Activated CD8-positive, alpha-beta memory T cell treated with anti-CD3 and anti-CD28 coated beads for 48 hours (primary cell): ENCODE measurements at places on chromosomes 2 and 18.

- no peak for DNase-seq
Observed at GRCh38 chr2:21910832-21911507, 787.2 kb downstream of the TDRD15 start.

DNA sequence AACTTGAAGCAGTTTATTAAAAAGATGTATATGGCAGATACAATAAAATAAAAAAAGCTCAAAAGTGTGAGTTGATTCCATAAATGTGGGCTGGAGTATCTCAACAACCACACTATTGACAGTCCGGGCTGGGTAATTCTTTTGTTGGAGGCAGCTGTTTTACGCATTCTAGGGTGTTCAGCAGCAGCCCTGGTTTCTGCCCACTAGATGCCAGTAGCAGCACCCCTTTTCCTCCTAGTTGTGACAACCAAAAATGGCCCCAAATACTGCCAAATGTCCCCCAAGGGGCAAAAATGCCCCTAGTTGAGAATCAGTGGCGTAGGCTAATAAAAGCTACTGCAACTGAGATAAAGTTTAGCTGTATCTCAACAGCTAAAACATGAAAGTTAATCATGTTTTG, 44.8 kb downstream of the CHMP3 start:
- no peak for DNase-seq

- no peak for DNase-seq
Observed at GRCh38 chr18:78687736-78688135, 291.9 kb upstream of the SALL3 start.

DNA sequence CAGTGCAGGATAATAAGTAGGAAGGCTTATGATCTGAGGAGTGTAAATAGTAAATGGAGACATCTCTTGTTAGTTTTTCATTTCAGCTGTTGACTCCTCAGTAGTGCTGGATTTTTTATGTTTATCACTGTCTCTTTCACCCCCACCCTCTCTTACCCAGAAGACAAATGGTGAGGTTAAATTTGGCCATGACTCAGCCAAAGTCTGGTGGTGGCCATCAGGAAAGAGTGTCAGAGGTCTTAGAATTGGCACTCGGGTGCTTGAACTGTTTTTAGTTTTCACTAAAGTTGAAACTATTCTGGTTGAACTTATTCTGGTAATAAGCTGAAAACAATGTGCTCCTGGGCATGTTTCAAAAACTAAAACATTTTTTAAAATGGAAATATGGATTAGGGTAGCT, 123.3 kb downstream of the FHOD3 start:
- DNase-seq: no peak

GRCh38 chr2:15325296-15325695, 235.8 kb downstream of the NBAS start:
- DNase-seq: no peak

DNA sequence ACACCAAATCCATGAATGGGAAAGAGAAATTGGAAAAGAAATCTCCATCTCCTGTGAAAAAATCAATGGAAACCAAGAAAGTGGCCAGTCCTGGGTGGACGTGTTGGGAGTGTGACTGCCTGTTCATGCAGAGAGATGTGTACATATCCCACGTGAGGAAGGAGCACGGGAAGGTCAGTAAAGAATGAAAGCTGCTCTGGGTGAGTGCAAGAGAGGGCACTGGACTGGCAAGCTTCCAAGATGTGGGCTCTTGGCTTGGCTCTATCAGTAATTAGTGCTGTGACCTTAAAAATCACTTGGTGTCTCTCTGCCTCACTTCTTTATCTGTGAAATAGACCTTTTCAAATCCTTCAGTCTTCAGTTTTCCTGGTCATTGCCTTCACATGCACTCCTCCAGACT, 89.0 kb downstream of the ZNF532 start:
- no peak for DNase-seq

- no peak for DNase-seq
Observed at GRCh38 chr2:136121204-136121910, 3.4 kb upstream of the CXCR4 start.

- no peak for DNase-seq
Observed at GRCh38 chr2:148554459-148555247, 89.9 kb upstream of the EPC2 start.

DNA sequence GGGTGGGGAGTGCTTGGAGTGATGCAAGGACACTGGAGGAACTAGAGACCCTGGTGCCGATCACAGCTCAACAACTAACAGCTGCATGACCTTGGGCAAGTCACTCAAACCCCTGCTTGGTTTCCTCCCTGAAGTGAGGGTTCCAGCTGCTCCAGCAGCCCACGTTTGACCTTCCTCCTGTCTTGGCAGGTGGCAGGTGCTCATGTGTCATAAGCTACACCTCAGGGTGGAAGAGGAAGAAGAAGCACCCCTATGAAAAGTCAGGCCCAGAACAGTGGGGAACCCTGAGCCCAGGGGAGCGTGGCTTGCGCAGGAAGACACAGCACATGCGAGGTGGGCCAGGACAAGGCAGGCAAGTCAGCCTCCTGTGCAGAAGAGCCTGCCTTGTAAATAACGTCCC, 42.4 kb downstream of the MRPL35 start:
- no peak for DNase-seq

DNA sequence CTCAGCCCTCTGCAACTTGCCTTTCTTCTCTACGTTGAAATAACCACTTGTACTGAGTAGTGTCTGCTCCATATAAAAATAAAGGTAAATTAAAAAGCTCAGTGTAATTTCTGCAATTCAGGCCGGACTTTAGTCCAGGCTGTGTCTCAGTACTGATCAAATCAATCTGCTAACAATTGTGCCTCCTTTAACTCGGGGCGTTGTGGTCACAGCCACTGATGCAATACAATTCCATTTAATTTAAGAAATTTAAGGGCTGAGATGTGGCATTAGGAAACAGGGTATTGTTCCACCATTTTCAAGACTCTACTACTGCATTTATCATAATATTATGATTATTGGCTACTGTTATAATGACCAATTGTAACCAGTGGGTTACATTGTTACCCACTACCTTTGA, 60.0 kb upstream of the NPAS2 start:
- no peak for DNase-seq

DNA sequence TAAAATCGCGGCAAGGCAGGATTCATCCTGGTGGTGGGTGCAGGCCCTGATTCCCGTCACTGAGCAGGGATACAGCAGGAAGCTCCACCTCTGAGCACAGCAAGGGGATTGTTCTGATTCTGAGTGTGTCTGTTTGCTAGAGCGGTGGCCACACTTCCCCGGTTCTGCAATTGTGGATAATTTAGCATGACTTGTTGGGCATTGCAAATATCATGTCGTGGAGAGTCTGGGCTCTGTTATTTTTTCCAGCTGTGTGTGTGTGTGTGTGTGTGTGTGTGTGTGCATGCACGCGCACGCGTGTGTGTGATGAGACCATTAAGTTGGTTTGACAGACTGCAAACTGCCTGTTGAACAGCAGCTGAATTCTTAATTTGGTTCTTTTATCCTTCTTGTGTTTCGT, 4.1 kb upstream of the TMEM18 start:
- no peak for DNase-seq

DNA sequence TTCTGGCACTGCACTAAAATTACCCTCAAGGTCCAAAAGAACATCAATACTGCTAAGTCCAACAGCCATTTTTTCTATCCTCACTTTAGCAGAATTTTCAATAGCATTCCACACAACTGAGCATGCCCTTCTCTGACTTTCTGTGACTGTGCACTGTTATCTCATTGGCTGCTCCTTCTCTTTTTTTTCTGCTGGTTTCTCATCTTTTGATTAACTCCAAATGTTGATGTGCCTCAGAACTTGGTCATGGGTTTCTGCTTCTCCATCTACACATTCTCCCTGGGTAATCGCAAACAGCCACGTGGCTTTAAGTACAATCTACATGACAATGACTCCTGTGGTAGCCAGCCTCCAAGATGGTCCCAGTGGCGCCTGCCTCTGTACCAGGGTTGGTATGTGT, 75.0 kb upstream of the CD226 start:
- DNase-seq: no peak

GRCh38 chr18:13461936-13462335, 243.4 kb downstream of the LDLRAD4 start:
- no peak for DNase-seq

- no peak for DNase-seq
Observed at GRCh38 chr2:240586919-240587800, 626 bp downstream of the CAPN10 start.

DNA sequence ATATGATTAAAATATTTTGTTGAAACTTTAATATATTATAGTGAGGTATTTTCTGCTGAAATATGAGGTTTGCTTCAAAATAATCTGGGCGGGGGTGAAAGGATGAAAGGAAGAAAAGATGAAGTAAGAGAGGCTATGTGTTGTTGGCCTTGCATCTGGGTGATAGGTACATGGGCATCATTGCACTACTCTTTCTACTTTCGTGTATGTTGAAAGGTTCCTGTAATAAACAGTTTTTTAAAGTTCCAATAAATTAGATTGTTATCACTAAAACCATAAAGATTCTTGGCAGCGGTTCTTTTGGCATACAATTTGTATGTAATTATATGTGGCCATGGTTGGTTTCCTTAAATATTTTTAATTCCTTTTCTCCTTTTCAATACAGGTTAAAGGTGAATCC, 23.6 kb upstream of the MSH2 start:
- no peak for DNase-seq

DNA sequence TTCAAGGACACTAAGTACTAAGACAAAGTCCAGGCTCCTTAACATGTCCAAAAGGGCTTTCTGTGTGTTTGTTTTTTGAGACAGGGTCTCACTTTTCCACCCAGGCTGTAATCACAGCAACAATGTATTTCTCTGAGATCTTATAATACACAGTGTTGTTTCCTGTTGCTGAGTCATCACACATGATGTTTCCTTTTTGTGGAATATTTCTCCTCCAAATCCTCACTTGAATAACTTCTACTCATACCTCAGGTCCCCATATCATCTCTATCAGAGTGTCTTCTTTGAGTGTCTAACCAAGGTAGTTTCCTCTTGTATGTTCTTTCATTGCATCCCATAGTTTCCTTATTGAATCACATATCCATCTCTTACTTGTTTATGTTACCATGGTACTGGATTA, 632.0 kb upstream of the PIK3C3 start:
- DNase-seq: no peak

DNA sequence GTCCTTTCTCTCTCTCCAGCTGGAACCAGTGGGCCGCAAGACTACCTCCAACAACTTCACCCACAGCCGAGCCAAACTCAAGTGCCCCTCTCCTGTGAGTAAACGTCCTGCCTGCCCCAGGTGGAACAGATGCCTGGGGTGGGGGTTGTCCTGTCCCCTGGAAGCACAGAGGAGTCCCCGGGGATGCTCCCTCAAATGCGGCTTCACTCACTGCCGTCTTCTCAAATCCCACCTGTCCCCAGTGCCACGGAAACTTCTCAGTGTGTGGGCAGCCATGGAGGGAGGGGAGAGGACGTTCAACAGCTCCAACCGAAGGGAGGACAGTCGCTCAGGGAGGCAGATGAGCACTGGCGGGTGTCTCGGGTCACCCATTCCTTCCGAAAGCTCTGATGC, 110.7 kb upstream of the PPP1CB start:
- DNase-seq: no peak

- DNase-seq: no peak
Observed at GRCh38 chr2:105867587-105867986, 122.9 kb downstream of the NCK2 start.

DNA sequence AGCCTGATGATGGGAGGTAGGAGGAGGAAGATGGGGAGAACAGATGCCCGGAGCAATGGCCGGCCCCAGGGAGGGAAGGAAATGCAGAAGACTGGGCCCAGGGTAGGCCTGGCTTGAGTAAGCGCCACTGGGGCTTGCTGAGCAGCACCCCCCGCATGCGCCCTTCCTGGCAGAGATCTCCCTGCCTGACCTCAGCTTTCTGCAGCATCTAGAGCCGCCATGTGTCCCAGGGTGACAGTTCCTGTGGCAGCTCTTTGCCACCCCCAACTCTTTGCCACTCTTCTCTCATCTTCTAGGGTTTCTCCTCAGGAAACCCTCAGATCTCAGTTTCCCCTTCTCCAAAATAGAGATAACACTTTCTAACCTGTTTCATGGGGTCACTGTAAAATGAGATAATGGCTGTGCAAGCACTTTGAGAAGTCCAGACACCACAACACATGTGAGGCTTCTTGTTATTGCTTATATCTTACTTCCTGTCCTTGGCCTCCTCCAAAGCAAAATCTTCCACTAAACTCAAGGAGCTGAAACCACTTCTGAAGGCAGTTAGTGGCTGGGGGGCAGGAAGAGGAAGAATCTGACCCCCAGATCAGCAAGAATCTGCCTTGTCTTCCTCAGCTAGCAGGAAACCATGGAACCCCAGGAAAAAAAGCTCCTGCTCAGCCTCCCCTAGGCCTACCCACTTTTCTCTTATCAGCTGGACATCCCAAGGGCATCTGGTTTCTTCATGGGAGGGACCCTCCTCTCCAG, 64.9 kb downstream of the EPAS1 start:
- no peak for DNase-seq

DNA sequence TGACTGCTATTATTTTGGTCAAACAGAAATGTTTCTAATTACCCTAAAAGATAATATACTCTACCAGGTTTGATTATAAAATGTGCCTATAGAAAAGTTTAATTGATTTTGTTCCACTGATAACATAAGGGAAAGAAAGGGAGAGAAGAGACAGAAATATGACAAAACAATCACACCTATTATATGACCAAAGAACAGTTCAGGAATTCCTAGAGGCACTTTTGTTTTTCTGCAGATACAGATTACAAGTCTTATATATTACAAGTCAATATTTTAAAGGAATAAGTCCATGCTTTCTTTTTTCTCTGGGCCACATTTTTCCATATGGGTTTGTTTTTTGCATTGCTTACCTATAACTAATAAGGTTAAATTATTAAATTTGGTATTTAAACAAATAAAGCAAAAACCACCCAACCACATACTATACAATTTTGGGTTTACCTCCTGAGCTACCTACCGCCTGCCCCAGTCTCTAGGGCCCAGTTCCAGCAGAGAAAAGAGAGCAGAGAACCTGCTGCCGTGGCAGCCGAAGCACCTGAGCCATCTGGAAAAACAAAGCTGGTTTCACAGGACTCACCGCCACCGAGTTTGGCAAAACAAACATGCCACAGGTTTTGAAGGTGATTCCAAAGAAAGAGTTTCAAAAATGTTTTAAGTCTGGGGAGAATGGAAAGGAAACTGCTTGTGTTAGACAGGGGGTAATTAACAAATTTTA, 92.1 kb downstream of the DYM start:
- DNase-seq: no peak

DNA sequence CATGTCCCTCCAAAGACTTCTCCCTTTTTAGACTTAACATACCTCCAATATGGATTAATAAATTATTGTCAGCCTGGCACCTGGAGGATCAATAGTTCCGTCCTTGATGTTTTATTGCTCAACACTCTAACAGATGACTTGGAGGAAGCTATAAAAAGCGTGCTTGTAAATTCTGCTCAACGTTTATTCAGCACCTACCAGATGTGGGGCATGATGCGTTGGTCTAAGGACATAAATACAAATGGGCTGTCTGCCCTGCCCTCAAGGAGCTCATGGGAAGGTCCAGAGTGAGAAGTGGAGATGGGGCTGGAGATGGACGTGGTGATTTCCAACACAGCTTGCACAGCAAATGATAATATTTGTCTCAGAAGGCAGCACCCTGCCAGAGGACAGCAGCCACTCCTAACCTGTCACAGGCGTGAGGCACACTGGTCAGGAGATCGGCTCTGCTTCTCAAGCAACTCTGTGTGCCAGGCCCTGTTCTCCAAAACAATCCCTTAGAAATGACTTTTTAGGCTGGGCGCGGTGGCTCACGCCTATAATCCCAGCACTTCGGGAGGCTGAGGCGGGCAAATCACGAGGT, 25.5 kb upstream of the ZCCHC2 start:
- no peak for DNase-seq
